ENCODE measurements at places on chromosomes 6 and 20. TPM values are rescaled to one million over a fixed set of nuclear protein-coding genes. Genes with fewer than 3 reads are reported as not detected.

The HLA-DPA1 gene
- total RNA-seq: 30.4 TPM

The MEI4 gene
- not detected for total RNA-seq

The IL17F gene
- 0.65 TPM for total RNA-seq

The CCNC gene
- total RNA-seq: 39.4 TPM

The ATP9A gene
- total RNA-seq: 0.10 TPM

The EZR gene
- 185 TPM for total RNA-seq

The MBOAT1 gene
- total RNA-seq: 18.6 TPM

The FAM209A gene
- 2.4 TPM for total RNA-seq

The KIFC1 gene
- total RNA-seq: 106 TPM

The RSPH9 gene
- not detected for total RNA-seq

The FAM83C gene
- not detected for total RNA-seq

Measured in activated naive CD4-positive, alpha-beta T cell treated with anti-CD3 and anti-CD28 coated beads, Interleukin-2, amount 10 ng/mL, durations not matched to agents 5 hours and 36 hours (primary cell).